ENCODE measurements at places on chromosomes 12 and 14.

- no peak for DNase-seq
Observed at GRCh38 chr12:54629925-54630324, 4.8 kb downstream of the LACRT start.

DNA sequence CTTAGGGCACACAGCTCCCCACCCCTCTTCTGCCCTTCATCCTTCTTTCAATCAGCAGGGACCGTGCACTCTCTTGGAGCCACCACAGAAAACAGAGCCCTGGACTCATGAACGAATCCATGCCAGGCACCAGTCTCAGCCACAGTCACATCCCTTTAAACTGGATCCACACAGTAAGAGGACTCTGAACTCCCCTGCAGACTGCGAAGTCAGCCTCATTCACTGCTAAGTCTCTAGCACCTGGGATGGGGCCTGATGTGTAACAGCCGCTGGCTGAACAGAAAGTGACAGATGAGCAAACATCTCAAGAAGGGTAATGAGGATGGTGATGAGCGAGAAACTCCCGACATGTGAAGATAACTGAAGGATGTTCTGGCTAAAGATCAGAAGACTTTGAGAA is 45.8 kb upstream of the IQSEC3 start:
- no peak for DNase-seq

GRCh38 chr12:115341442-115341841 is 657.5 kb upstream of the TBX3 start:
- DNase-seq = no peak

DNA sequence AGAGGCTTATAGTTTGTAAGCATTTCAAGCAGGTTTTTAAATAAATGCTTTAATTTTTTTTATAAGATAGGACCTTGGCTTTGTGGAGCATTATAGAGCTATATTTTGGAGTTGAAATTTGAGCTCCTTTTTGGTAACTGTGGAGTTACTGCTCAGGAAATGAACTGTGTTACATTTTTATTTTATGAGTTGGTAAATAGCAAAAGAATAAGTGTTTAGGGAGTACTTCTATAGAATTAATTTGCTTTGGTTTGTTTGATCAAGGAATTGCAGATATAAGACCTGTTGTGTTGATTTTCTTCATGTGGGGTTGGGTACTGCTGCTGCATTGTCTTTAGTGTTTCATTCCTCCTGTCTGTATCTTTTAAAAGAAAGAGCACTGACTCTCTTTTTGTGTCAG is 3.5 kb downstream of the ATP2A2 start:
- DNase-seq = no peak

- no peak for DNase-seq
Observed at GRCh38 chr12:111121840-111122239, 201.5 kb upstream of the MYL2 start.

- DNase-seq = no peak
Observed at GRCh38 chr12:52677671-52678070, 2.5 kb downstream of the KRT1 start.

- DNase-seq = no peak
Observed at GRCh38 chr14:104301731-104302460, 163.5 kb downstream of the KIF26A start.

DNA sequence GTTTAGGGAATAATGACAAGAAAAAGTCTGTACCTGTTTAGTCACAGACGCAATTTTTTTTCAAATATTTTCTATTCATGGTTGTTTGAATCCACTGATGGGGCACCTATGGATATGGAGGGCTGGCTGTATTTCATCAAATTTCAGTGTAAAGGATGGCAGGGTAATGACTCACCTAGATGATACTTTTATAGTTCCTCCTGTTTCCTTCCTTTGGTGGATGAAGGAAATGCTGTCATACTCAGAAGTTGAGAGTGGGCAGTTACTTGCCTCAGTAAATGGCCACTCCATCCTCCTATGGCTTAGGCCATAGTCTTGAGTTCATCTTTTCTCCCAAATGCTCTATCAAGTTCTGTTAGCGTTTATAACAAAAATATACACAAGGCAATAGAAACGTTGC is 18.9 kb upstream of the C12orf71 start:
- no peak for DNase-seq

DNA sequence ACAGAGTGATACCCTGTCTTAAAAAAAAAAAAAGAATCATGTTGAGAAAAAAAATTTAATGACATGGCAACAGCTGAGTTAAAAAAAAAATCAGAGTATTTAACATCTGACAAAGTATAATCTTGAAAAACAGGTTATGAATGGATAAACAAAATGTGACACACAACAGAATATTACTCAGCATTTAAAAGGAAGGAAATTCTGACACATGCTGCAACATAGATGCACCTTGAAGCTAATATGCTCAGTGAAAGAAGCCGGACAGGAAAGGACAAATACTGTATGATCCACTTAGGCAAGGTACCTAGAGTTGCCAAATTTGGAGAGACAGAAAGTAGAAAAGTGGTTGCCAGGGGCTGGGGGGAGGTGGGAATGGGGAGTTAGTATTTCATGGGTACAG is 19.4 kb upstream of the EIF2B2 start:
- no peak for DNase-seq

DNA sequence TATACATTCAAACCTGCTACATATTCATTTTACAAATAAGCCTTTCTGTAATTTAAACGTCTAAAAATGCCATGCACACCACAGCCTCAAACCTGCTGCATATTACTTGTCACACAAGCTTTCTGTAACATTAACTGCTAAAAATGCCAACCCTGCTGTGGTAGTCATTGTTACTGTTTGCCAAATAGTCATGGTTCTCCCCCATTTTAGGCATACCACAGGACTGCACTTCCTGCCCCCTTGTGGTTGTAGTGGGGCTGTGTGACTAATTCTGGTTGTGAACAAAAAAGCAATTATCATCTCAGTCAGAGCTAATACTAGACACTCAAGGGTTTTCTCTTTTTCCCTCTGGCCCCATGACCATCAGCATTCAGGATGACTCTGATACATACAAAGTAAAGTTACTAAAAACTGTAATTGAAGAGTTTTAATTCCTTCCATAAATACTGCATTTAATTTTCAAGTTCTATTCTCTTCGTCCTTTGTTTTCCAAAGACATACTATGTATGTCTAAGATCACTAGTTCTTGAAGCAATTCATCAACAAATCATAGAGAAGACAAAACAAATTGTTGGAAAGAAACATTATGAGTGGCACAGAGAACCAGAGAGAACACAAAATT is 5.7 kb upstream of the SLC35F4 start:
- peak; percentile 50 for DNase-seq

GRCh38 chr14:32100175-32100574 is 23.1 kb downstream of the ARHGAP5 start:
- DNase-seq = no peak

DNA sequence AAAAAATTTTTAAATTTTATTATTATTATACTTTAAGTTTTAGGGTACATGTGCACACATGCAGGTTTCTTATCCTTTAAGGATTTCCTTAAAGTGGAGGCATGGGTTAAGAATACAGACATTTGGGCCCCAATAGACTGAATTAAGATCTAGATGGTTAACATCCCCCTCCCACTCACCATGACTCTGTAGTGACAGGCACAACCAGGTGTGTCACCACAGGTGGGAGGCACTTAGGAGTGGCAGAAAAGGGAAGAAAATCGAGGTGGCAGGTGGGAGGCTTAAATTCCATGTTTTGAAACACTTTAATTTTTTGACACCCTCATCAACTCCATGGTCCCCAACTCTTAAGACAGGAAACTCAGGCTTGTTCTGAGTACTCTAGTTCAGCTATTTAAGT is 37.6 kb upstream of the GRIP1 start:
- no peak for DNase-seq

GRCh38 chr14:85974602-85975001 is 444.7 kb downstream of the FLRT2 start:
- DNase-seq = no peak

DNA sequence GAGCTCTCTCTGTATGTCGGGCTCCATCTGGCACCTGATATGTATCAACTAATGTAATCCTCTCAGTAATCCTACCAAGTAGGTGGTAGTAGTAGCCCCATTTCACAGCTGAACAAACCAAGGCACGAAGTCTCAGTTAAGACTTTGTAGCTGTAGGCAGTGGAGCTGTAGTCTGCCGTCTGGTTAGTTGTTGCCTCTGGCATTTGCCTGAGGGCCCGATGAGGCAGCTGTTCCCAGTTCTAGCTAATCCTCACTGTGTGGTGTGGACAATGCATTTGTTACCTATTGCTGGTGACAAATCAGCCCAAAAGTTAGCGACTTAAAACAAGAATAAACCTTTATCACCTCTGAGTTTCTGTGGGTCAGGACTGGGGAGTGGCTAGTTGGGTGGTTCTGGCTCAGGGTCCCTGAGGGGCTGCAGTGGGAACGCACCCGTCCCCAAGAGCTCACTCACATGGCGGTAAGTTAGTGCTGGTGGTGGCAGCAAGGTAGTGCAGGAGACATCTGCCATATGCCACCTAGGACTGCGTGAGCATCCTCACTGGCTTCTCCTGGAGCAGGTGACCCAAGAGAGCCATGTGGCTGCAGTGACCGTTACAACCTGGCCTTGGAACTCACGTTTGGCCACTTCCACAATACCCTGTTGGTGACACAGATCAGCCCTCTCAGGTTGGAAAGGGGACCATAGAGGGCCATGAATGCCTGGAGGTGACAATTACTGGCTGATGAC is 5.6 kb downstream of the AACS start:
- no peak for DNase-seq

DNA sequence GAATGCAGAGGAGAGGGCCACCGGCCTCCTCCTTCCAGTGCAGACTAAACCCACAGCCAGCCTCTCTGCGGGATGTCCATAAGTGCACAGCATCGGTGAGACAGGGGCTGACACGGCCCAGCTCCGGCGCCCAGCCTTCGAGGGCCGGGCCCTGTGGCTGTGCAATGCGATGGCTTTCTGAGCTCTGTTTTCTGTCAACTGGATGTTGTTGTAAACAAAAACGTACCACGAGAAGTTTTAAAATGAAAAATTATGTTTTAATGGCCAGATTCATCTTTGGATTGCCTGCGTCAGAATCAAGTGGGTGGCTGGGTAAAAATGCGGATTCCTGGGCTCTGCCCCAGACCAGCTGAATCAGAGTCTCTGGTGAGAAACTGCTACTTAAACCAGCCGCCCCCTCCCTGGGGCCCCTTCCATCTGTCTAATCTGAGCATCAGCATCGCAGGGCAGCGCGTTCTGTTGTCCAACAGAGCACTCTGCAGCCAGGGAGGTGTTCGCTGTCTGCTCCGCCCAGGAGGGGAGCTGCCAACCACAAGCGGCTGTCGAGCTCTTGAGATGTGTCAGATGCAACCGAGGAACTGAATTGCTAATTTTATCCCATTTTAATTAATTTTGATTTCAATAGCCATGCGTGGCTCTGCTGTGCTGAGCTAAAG is 133.4 kb downstream of the RFLNA start:
- no peak for DNase-seq

- DNase-seq = peak; percentile 59
Observed at GRCh38 chr14:34496679-34497513, 34.9 kb upstream of the SPTSSA start.

GRCh38 chr12:11731455-11731854 is 82.0 kb downstream of the ETV6 start:
- DNase-seq = no peak

DNA sequence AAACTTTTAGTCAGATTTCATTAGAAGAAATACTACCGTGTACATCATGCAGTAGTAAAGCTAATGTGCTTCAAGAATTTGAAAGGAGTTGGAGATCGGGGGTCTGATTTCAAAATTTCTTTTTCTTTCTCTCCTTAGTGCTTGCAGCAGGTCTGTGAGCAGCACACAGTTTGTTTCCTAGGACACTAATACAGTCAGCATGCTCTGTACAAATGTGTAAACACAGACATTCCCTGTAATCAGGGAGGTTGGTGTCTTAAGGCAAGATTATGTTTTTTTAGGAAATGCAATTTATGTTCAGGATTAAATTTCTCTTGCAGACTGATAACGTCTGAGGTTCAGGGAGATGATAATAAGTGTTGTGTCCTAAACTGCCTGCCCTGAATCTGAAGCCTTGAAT is 142.7 kb downstream of the ALX1 start:
- no peak for DNase-seq

DNA sequence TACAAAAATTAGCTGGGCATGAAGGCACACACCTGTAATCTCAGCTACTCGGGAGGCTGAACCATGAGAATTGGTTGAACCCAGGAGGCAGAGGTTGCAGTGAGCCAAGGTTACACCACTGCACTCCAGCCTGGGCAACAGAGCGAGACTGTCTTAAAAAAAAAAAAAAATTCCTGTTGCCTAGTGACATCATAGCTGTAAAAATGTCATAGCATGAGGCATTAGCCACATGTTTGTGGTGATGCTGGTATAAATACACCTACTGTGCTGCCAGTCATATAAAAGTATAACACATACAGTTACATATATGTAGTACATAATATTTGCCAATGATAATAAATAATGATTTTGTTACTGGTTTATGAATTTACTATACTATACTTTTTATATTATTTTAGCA is 22.2 kb downstream of the SLC41A2 start:
- DNase-seq = no peak

GRCh38 chr12:116624516-116624915 is 65.3 kb downstream of the MAP1LC3B2 start:
- DNase-seq = no peak

DNA sequence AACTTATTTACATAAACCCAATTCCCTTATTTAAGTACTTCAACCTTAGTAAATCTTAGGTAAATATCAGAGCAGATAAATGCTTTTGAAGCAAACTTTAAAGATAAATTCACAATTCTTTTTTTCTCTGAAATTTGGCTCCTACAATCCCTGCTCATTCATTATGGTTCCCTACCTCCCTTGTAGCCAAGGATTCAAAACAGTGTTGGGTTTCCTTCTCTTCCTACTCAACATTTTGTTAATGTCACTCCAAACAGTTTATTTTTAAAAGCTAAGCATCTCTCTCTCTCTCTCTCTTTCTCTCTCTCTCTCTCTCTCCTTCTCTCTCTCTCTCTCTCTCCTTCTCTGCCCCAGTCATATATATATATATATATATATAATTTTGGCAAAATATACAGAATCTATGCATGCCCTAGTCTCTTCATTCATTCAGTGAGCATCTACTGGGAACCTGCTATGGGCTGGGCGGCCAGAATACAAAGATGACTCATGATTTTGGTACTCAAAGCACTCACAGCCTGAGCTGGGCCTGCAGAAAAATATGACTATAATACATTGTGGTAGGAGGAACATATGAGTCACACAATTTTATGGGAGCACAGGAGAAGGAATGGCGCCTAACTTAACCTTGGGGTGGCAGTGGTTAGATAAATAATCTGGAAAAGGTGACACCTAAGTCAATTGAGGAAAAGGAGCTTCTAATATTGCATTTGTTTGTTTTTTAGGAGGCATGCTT is 123.7 kb upstream of the DHRS4 start:
- DNase-seq = no peak

GRCh38 chr12:52391618-52392002 is 6.2 kb upstream of the KRT84 start:
- no peak for DNase-seq

- DNase-seq = no peak
Observed at GRCh38 chr12:6457220-6457945, 5.5 kb downstream of the TAPBPL start.
